ENCODE measurements at places on chromosomes 5 and 9.

DNA sequence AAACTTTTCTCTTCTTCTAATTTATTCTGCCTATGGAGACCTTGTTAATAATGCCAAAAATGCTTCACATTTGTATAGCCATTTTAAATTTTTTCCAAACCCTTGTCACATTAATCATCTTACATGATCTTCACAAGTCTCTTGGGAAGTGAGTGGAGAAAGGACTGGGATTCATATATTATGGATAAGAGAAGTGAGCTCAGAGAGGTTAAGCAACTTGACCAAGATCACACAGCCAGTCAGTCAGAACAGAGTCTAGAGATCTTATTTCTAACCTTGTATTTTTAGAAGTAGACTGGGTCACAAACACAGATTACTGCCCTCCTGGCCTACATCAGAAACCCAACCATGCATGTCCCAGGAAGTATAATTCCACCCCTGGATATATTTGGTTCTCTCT is 218.0 kb upstream of the ADRA1B start:
- DNase-seq, result no peak

DNA sequence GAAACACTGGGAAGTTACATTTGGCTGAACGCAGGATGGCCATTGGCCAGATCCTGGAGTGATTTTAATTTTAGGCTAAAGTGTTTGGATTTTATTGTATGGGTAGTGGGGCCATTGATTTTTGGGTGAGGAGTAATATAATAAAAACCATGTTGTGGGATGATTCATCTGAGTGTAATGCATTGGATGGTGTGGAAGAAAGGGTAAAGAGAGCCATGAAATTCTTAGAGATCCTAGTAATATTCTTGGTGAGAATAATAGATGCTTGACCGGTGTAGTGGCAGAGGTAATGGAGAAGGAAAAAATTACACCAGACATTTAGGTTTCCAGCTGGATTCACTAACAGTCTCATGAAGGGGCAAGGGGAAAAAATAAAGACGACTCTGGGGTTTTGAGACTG is 158.1 kb downstream of the NPR3 start:
- no peak for DNase-seq

DNA sequence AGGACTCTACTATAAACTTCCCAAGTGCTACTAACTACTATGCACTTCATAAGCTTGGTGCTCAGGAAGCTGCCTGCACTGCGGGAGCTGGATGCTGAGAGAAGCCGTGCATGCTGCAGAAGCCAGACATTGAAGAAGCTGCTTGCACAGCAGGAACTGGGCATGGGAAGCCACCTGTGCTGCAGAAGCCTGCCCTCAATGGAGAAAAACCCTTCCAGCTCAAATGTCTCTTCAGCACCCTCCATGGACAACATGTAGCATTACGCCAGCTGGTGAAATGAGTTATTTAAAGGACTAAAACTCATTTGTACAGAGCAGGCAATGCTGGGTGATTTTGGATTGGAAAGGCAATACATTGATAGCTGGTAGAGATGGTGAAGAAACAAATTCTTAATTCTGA is 247.2 kb downstream of the KIF4B start:
- no peak for DNase-seq

DNA sequence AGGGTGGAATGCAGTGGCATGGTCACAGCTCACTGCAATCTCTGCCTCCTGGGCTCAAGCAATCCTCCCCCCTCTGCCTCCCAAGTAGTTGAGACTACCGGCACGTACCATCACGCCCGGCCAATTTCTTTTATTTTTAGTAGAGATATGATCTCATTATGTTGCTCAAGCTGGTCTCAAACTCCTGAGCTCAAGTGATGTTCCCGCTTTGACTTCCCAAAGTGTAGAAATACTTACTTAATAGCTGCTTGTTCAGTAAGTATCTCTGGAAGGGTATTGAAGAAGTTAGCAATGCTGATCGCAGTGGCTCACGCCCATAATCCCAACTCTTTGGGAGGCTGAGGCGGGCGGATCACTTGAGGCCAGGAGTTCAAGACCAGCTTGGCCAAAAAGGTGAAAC is 35.7 kb upstream of the PLIN2 start:
- DNase-seq, result no peak

- no peak for DNase-seq
Observed at GRCh38 chr5:172585114-172585513, 55.9 kb upstream of the NEURL1B start.
